ENCODE measurements at places on chromosomes 2 and 18.

DNA sequence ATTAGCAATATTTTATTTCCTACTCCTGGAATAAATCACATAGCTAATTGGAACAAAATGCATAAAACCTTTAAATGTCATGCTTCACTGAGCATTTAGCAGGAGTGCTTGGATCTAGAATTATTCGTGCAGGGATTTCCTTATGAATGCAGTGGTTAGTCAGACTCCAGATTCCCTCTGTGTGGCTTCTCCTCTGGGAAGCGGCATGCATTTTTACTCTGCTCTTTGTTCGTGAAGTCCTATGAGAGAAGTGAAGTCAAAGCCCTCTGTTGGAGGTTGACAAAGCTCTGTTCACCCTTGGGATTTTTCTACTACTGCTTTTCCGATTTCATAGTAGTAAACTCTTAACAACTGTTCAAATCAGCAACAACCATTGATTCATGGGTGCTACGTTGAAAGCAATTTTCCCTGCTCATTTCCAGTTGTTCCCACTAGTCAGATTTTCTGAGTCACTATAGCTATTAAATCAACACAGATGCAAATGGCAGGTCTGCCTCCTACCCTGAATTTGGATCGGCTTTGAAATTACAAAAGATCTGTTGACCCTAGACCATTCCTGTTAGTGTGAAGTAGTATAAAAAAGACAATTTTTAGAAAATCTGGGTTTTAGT lies 461.7 kb downstream of the STK39 start:
- DNase-seq, result no peak

DNA sequence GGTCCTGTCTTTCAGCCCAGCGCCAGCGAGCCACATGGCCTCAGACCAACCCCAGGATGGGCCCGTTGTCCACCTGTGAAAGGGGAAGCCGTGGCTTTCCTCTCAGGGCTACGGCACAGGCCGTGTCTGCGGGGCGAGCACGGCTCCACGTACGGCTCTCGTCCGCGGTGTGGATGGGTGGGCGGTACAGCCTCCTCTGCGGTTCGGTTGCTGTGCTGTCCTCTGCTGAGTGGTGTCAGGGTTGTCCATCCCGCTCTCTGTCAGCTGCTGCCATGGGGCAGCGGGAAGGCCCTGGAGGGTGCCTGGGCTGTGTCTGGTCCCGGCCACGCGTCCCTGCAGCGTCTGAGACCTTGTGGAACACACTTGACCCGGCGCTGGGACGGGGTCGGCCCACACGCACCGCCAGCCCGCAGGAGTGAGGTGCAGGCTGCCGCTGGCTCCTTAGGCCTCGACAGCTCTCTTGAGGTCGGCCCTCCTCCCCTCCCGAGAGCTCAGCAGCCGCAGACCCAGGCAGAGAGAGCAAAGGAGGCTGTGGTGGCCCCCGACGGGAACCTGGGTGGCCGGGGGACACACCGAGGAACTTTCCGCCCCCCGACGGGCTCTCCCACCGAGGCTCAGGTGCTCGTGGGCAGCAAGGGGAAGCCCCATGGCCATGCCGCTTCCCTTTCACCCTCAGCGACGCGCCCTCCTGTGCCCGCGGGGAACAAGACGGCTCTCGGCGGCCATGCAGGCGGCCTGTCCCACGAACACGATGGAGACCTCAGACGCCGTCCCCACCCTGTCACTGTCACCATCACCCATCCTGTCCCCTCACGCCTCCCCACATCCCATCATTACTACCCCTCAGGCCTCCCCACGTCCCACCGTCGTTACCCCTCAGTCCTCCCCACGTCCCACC lies 128.7 kb downstream of the NFATC1 start:
- DNase-seq, result no peak

- no peak for DNase-seq
These were observed 1.1 kb upstream of the MAL start for GRCh38 chr2:95024371-95024770.

GRCh38 chr2:135815269-135815668 lies 21.7 kb downstream of the LCT start:
- DNase-seq, result no peak

- DNase-seq, result no peak
These were observed 34.5 kb downstream of the STK39 start for GRCh38 chr2:168212866-168213265.

DNA sequence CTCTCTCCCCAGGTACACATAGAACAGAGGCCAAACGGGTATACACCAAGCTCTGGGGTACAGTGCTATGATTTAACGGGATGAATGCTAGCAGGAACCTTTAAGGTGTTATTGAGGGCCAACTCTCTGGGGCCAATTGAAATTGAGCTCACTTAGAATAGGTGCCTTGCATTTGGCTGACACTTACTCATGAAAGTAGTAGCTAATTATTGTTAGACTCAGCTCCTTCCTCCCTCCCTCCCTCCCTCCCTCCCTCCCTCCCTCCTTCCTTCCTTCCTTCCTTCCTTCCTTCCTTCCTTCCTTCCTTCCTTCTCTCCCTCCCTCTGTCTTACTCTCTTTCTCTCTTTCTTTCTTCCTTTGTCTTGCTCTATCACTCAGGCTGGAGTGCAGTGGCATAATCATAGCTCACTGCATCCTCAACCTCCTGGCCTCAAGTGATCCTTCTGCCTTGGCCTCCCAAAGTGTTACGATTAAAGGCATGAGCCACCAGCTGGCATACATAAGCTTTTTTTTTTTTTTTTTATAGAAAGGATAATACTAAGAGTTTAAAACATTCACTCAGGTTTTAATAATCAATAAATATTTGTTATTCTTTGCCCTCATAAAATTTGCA lies 95.7 kb downstream of the TTC27 start:
- no peak for DNase-seq

DNA sequence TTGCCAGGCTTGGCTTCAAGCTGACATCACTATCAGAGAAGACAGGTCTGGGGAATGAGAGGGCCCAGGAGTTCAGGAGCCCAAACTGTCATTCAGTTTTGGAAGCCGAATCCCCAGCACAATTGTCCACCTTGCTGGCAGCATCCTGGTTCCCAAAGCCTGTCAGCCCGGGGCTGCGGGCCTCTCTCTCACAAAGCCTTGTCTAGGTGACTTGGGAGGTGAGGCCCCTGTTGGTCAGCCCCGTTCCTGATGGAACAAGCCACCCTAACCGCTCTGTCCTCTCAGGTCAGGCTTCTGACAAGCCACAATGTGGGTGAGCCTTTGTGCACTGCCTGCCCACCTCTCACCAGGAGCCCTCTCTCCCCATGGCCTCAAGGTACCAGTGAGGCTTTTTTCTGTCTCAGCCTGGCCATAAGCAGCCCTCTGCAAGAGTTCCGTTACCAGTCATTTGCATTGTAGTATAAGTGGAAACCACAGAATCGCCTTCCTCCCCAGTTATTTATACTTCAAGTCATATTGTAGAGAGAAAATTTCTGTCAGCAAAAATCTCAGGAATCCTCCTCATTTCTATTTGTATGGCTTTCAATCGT lies 100.6 kb downstream of the MSH2 start:
- no peak for DNase-seq

DNA sequence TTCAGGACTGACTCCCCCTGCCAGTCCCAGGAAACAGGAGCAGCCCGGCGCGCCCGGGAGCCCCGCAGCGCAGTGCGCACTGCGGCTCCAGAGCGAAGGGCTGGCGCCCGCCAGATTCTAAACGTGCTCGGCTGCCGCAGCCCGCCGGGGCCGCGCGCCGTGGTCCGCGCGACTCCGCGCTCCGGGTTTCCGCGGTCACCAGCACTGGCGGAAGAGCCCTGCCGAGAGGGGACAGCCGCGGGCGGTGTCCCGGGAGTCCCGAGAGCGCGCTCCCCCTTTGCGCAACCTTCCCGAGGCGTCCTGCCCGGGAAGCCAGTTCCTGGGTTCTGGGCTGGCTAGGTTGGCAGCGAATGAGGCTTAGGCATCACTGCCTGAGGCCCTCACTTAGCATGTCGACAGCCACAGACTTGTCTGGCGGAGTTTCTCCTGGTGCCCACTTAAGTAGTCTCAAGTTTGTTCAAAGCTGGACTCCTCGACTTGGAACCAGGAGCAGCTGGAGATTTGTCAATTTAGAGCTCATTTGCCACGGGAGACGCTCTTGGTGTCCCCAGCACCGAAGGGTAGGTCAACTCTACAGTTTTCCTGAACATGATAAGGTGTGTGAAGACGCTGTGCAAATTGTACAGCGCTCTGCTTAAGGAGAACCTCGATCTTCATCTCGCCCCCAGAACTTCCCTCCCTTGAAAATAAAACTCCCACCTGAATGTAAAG lies 1.5 kb upstream of the VSNL1 start:
- peak; percentile 53 for DNase-seq

- DNase-seq, result no peak
These were observed 199.4 kb upstream of the LRRTM4 start for GRCh38 chr2:77721593-77721992.

- no peak for DNase-seq
These were observed 250.1 kb downstream of the FBXO15 start for GRCh38 chr18:73897517-73897916.

DNA sequence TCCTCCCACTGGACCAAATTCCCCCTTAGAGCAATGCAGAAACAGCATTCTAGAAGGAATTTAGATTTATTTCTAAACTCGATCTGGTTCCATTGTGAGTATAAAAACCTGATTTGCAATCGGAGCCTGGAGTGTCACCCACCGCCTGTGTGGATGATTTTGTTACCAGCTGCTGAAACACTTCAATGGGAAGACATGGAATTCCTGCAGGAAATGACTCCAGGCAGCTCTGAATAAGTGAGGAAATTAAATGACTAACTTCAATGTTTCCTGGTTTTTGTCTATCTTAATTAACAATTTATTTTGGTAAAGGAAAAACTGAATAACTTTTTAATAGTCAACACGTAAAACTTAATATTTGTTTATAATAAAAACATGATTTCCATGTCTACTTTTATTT lies 19.3 kb downstream of the CTAGE1 start:
- no peak for DNase-seq

DNA sequence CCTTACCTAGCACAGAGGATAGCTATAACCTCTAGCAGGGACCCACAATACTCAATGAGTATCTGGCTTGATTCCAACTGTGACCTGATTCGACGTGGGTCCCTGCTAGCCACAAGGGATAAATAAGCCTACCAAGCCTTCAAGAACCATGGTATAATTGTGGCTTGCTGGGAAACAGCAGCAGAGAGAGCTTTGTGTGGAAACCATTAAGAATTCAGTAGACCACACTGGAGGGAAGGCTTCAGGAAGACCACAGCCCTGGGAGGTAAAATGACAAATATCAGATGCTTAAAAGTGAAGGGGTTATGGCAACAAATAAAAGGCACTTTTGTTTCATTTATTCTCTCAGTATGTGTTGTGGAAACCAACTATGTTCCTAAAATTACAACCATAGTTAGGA lies 82.6 kb upstream of the WIPF1 start:
- DNase-seq, result no peak

DNA sequence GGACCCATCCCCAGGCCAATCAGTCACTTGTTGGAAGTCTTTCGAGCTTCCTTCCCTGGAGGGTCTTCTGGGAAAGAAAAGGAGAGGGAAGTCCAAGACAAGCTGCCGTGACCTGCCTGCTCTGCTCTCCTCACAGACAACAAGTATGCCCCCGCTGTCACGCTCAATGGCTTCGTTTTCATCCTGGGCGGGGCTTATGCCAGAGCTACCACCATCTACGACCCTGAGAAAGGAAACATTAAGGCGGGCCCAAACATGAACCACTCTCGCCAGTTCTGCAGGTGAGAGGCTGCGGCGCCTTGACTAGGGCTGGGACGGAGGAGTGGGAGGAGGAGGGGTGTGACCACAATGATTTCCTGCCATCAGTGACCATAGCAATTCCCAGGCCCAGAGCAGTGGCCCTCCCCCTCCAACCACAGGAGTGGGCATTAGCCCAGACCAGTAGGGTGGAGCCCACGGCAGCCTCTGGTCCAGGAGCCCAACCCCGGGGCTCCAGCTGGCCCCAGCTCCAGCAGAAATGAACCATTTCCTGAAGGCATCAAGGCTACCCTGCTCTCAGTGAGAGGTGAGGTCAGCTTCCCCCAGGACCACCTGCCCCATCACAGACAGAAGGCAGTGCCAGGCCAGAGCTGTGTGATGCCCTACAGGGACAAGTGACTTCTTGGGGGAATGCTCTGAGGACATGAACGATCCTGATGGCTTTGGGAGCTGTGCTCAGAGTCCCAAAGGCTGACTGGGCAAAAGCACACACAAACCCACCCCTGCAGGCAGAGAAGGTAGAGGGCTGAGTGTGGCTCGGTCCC lies 223.1 kb downstream of the ATAD2B start:
- no peak for DNase-seq

DNA sequence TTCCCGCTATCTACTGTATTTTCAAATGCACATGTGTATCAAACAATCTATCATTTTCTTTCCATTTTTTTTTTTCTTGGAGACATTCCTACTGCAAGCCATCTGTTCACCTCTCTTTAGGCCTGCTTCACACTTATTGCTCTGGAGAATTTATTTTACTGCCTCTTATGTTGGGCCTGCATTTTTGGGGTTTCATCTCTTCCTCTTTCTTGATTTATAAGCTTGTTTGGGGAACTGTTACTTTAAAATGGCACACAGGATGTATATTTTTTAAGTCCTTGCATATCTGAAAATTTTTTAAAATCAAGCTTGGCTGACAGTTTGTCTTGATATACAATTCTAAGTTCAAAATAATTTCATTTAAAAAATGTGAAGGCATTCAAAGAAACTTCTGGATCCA lies 3.5 kb upstream of the RAB27B start:
- no peak for DNase-seq

DNA sequence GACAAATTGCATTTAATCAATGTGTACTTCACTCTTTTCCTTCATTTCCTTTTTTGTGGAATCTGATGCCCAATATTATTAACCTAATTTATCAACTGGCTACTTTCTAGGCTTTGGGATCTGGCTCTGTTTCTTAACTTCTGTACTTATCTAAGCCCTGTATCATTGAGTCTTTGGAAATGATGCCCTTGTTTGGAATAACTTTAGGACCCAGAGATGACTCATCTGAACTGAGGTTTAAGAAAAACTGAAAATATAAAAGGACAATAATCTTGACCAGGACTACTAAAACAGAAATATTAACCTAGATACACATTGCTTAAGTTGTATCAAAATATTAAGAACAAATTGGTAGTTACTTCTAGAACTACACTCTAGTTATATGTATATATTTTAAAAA lies 600.8 kb downstream of the CPS1 start:
- no peak for DNase-seq

DNA sequence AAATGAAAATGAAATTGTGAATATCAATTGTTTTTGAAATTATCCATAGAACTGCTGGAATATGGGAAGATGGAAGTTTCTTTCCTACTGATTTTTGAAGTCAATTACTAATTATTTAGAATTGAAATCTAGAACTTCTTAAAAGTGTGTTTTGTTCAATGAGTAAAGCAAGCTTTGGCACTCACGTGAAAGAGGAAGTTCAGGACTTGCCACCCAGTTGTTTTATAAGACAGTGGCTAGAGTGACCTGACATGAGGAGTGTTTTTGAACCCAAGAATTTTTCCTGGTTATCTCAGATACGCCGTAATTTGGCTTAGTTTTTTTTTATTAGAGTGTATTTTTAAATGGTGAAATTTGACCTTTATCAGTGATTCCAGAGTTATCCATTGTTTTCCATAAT lies 3.5 kb downstream of the MXD1 start:
- no peak for DNase-seq

- no peak for DNase-seq
These were observed 136.0 kb downstream of the INSIG2 start for GRCh38 chr2:118223992-118224894.

- DNase-seq, result no peak
These were observed 33.1 kb downstream of the ARL4C start for GRCh38 chr2:234463626-234464290.

Data from urinary bladder (tissue), 4 donors.